ENCODE measurements at places on chromosomes 5 and 9.

DNA sequence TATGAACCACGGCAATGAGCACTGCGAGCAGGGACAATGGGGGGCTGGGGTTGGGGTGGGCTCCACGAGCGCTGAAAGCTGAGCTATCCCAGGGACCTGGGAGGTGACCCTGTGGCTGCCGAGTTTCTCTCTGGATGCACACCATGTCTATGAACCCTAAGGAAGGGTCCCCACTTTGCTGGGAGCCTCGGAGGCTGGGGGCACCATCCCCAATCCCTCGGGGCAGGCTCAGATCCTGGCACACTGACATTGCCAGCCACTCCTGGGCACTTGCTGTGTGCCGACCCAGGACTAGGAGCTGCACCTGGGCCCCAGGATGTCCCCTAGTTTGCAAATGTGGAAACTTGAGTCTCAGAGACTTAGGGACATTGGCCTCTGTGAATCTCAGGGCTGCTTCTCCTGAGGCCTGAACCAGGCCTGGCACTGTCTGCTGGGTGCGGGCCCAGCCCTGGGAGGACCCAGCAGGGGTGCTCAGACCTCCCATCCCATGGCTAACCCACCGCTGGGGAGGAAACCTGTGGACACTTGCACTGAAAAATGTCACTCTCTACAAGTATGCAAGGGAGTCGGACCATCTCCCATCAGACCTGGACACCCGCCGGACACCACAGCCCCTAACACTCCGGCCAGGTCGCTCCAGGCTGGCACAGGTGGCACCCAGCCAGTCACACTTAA is 13.0 kb upstream of the CAMSAP1 start:
- DNase-seq, result no peak

GRCh38 chr5:176620333-176620981 is 9.9 kb downstream of the SNCB start:
- no peak for DNase-seq

GRCh38 chr5:164009621-164010020 is 504.2 kb downstream of the MAT2B start:
- DNase-seq, result no peak

GRCh38 chr9:105860516-105860915 is 166.2 kb downstream of the TMEM38B start:
- no peak for DNase-seq

DNA sequence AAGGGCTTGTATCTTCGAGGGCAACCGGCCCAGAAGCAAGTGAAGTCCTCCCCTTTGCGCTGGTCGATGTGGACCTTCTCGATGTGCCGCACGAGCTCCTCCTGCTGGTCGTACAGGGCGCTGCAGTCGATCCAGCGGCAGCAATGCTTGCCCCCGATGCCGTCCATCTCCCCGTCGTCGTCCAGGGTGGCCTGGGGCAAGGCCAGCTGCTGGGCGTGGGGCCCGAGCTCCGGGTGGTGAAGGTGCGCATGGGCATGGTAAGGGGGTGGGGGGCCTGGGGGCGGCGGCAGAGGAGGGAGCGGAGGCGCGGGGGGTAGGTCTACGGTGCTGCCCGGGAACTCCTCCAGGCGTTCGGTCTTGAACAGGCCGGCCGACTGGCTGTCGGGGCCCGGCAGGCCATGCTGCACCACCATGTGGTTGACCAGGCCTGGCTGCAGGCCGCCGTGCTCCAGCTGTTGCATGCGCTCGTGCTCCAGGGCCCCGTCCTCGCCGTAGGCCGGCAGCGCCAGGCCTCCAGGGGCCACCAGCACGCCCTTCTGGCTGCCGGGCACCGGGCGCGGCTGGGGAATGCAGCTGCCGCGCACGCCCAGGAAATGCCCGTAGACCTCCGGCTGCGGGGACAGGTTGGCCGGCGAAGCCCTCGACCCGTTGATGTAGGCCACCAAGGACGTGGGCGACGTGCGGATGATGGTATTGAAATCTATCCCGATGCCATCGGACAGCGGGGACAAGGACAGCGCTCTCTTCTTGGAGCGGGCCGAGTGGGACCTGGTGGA is 181.8 kb downstream of the GLIS3 start:
- peak; percentile 54 for DNase-seq

DNA sequence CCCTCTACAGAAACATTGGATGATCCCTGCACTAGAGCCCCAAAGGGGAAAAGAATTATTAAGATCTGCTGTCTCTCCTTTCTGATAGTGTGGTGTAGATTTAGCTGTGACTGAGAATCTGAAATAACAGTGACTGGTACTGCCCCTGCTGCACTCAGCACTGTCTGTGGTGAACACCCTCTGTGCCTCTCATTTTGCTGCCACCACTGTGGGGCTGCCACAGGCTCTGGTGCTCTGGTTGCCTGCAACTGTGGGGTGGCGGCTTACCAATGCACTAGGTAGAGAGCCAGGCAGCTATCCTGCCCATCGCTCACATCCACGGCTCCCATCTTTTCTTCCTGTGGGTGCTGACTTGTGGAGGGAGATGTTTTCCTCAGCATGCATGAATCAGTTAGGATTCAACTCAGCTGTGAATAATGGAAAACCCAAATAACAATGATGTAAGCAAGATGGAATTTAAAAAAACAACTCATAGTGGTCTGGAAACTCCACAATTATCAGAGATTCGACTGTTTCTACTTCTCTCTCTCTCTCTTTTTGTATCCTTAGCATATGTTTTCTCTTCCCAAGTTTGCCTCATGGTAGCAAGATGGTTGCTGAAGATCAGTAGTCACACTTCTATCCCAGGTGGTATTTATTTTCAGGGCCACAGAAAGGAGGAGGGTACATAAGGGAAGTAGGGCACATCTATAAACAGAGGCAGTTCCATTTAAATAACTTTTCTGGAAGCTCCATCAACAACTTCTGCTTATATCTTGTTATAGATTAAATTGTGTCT is 99.8 kb upstream of the DAP start:
- DNase-seq, result no peak

- DNase-seq, result no peak
Measured at GRCh38 chr5:92518318-92518904, 1062.6 kb downstream of the NR2F1-AS1 start.

DNA sequence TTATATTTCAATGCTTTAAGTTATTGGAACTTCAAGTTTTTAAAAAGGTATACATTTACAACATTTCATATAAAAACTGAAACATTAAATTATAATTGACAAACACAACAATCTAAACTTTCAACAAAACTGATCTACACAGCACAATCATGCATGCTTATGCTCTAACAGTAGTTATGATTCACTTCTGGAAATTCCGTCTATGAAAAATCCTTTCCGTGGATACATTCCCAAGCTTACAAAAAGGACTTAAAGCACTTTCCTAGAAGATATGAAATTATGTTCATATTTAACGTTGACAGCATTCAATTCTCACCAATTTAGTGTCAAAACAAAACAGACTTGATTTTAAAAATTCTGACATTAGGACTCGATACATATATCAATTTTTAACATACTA is 3.7 kb downstream of the HNRNPH1 start:
- no peak for DNase-seq

GRCh38 chr5:179858241-179858585 is 404 bp downstream of the MRNIP start:
- peak; percentile 50 for DNase-seq

DNA sequence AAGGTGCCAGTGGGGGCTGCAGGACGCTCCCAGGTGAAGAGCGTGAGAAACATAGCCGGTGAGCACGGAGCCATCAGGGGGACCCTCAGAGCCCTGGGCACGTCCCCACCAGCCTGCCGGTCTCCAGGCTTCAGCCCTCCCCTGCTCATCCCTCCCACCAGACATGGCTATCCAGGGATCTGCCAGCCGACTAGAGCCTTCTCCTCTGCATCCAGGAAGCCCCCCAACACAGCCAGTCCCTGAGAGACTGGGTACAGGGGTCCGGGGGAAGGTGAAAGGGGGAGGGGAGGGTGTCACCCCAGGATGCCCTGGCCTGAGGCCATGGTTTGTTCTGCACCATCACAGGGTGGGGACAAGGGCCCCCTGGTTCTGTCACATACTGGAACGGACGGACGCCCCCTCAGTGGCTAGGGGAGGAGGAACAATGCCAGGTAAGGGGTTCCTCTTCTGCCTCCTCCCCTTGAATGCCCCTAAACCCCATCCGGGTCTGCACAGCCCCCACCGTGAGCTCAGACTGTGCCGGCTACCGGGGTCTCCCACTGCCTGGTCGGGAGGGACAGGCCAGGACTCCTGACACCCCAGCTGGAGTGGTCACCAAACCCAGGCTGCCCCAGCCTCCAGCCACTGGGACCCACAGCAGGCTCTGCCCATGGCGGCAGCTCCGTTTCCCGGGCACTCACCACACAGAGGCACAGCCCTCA is 34.3 kb downstream of the NACC2 start:
- no peak for DNase-seq

- no peak for DNase-seq
Measured at GRCh38 chr9:122929796-122930354, 1.4 kb downstream of the ZBTB26 start.

- no peak for DNase-seq
Measured at GRCh38 chr9:29078063-29078666, 1504.9 kb upstream of the C9orf72 start.

DNA sequence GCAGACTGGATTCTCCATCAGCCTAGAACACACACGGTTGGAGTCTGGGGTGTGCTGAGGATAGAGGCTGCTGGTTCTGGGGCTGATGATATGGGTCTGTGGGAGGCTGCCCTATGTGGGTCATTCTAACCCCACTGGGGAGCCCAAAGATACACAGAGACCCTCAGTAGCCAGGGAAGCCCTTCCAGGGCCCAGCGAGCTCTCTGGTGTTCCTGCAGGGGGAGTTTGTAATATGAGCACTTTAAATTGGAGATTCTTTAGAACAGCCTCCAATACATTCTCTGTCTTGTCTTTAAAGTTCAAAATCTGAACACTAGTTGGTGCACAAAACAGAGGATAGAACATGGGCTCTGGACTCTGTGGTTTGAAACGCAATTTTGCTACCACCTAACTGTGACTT is 2.4 kb downstream of the ACTL7A start:
- DNase-seq, result no peak
